Activated CD8-positive, alpha-beta T cell treated with anti-CD3 and anti-CD28 coated beads for 36 hours (primary cell): ENCODE measurements at places on chromosomes 4 and X. TPM values are rescaled to one million over a fixed set of nuclear protein-coding genes. Genes with fewer than 3 reads are reported as not detected.
A peak's percentile ranks its signal among the peaks of the same experiment; 100 is the strongest.

P2RY4 gene
- total RNA-seq = 0.27 TPM

ADD1 gene
- total RNA-seq = 149 TPM

GABRG1 gene
- total RNA-seq = not detected

TSPAN6 gene
- 0.43 TPM for total RNA-seq

IL21 gene
- total RNA-seq = 0.09 TPM

ZFP42 gene
- total RNA-seq = not detected

COMMD8 gene
- 32.8 TPM for total RNA-seq

DNA sequence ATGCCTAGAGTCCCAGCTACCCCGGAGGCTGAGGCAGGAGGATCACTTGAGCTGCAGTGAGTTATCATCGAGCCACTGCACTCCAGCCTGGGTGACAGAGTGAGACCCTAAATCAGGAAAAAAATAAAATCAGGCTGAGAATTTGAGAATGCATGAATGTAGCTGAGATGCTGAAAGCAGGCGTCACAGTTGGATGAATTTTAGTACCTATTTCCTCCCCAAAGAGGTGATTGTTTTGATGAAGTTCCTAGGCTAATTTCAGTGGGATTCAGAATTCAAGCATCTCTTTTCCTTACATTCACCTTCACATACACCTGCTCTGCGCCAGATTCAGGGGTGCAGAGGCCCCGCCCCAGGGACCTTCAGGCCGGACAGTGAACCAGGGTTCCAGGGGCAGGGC, 3.2 kb downstream of the CFAP99 start:
- H3K36me3 ChIP-seq = no peaks in the 10 kb centered on the region
- peaks cover 26% of the 10 kb centered on the region for H3K27me3 ChIP-seq
- DNase-seq = no peak
- no peak overlapping the region for H3K4me3 ChIP-seq
- H3K27ac ChIP-seq = no peak overlapping the region

DNA sequence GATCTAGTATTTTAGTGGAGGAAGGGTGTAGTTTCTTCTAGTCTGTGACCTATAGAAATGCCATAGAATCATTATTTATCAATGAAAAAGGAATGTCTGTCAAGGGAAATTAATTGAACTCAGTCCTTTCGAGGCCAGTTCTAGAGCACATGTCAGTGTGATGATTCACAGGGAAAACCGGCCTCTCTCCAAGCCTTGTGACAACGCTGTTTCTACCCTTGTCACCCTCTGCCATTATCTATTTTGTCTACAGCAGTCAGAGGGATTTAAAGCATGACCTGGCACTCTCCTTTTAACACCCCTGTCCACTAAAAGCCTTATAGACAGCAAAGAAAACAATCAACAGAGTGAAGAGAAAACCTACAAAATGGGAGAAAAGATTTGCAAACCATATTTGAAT, 119.8 kb downstream of the DRD5 start:
- no peak for DNase-seq
- H3K4me1 ChIP-seq = peaks cover 6% of the 10 kb centered on the region
- H3K27me3 ChIP-seq = peaks cover under 1% of the 10 kb centered on the region
- H3K27ac ChIP-seq = no peak overlapping the region
- no peaks in the 10 kb centered on the region for H3K36me3 ChIP-seq

DNA sequence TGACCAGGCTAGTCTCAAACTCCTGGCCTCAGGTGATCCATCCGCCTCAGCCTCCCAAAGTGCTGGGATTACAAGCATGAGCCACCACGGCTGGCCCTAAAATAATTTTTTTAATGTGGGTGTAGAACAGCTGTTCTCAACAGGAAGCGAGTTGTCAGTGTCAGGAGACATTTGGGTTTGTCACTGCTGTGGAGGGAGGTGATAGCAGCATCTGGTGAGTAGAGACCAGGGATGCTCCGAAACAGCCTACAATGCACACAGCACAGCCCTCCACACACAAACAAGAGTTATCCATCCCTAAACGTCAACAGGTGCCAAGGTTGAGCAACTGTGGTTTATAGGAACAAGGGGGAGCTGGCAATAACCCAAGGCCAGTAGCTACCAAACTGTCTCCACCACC, 243.4 kb upstream of the STS start:
- H3K27me3 ChIP-seq = no peaks in the 10 kb centered on the region
- no peak overlapping the region for H3K4me3 ChIP-seq
- H3K36me3 ChIP-seq = no peaks in the 10 kb centered on the region
- DNase-seq = no peak
- H3K4me1 ChIP-seq = no peaks in the 10 kb centered on the region
- H3K27ac ChIP-seq = no peak overlapping the region

GRCh38 chr4:26785810-26786209, 74.8 kb upstream of the STIM2 start:
- H3K27ac ChIP-seq = no peak overlapping the region
- no peak for DNase-seq
- H3K27me3 ChIP-seq = no peaks in the 10 kb centered on the region
- no peak overlapping the region for H3K4me3 ChIP-seq
- H3K36me3 ChIP-seq = peaks cover 6% of the 10 kb centered on the region

DNA sequence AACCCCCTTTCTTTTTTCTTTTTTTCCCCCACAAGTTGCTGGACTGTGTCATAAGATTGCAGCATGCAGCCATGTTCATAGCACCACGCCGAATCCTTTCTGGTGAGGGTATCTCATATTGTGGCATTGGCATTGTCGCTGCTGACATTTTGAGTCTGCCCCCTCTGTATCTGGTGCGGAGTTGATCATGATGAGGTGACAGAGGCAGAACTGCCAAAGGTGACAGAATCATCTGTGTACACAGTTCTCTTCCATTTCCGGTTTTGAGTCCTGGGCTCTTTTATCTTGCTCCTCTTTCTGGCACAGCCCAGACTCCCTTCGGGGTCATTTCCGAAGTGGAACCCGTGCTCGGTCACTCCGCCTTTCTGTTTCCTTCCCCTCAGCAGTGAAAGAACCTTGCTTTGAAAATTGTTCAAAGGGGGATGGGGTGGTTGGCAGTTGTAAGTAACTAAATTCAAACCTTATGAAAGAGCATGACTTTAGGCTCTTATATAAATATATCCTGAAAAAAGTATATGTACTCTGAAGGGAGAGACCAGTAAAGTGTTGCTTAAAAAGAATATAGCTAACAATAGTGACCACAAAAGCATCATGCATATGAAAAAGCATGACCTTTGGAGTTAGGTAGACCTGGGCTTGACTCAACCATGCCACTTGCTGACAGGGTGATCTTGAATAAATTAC, 55.0 kb upstream of the BMP2K start:
- H3K27me3 ChIP-seq = no peaks in the 10 kb centered on the region
- H3K4me1 ChIP-seq = peaks cover 22% of the 10 kb centered on the region
- peak; percentile 69 for DNase-seq
- peak overlapping the region; percentile 86 for H3K27ac ChIP-seq
- H3K36me3 ChIP-seq = no peaks in the 10 kb centered on the region
- peak overlapping the region; percentile 63 for H3K4me3 ChIP-seq

- no peaks in the 10 kb centered on the region for H3K27me3 ChIP-seq
- H3K27ac ChIP-seq = no peak overlapping the region
- no peak for DNase-seq
Observed at GRCh38 chr4:125484912-125485311, 170.2 kb downstream of the FAT4 start.

- no peaks in the 10 kb centered on the region for H3K4me1 ChIP-seq
- DNase-seq = no peak
- no peaks in the 10 kb centered on the region for H3K27me3 ChIP-seq
Observed at GRCh38 chrX:81414630-81415029, 212.7 kb downstream of the SH3BGRL start.

DNA sequence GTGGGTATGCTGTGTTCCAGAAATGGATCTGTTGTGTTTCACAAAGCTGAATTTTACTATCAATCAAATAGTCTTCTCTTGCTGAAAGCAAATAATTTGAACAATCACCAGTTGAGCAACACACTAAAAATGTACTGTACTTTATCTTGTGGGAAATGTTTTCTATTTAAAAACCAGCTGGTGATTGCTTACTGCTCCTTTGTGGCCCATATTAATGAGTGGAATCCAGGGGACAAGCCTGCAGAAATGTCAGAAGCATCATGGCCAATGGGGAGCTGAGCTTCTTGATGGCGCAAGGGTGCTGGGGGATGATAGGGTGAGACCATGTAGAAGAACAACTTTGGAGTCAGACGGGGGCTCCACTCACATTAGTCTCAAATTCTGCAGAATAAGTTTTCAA, 346.2 kb downstream of the ARHGAP10 start:
- H3K4me3 ChIP-seq = no peak overlapping the region
- no peaks in the 10 kb centered on the region for H3K27me3 ChIP-seq
- H3K27ac ChIP-seq = no peak overlapping the region
- peaks cover 71% of the 10 kb centered on the region for H3K36me3 ChIP-seq
- no peak for DNase-seq
- H3K4me1 ChIP-seq = no peaks in the 10 kb centered on the region

GRCh38 chr4:11323771-11324170, 104.9 kb downstream of the HS3ST1 start:
- no peaks in the 10 kb centered on the region for H3K4me1 ChIP-seq
- H3K27ac ChIP-seq = no peak overlapping the region
- peaks cover under 1% of the 10 kb centered on the region for H3K27me3 ChIP-seq
- H3K4me3 ChIP-seq = no peak overlapping the region
- H3K36me3 ChIP-seq = no peaks in the 10 kb centered on the region

DNA sequence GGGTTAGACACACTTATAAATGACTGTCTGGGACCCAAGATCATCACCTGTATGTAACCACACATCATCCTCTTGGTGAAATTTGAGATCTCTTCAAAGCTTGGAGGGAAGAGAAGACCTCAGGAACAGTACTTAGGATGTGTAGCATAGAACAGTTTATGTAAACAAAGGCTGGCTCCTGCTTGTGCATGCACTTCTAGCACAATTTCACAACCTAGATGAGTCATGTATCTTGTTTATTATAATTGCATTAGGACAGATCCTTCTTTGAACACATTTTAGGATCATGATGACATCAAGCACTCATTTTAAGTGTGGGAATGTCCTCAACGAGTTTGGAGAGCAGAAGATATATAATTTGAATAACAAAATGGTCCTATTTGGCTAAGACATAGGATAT, 26.3 kb upstream of the ZMAT1 start:
- H3K4me3 ChIP-seq = no peak overlapping the region
- H3K27ac ChIP-seq = no peak overlapping the region
- H3K36me3 ChIP-seq = no peaks in the 10 kb centered on the region
- DNase-seq = no peak

DNA sequence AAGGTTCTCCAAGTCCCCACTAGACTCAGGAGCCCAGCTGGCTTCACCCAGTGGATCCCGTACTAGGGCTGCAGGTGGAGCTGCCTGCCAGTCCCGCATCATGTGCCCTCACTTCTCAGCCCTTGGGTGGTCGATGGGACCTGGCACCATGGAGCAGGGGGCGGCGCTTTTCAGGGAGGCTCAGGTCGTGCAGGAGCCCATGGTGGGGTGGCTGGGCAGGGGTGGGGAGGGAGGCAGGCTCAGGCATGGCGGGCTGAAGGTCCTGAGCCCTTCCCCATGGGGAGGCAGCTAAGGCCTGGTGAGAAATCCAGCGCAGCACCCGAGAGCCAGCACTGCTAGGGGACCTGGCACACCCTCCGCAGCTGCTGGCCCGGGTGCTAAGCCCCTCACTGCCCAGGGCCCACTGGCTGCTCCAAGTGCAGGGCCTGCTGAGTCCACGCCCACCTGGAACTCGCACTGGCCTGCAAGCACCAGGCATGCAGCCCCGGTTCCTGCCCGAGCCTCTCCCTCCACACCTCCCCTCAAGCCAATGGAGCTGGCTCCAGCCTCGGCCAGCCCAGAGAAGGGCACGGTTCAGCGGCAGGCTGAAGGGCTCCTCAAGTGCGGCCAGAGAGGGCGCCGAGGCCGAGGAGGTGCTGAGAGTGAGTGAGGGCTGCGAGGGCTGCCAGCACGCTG, 72.7 kb upstream of the SLIT2 start:
- DNase-seq = no peak
- no peak overlapping the region for H3K27ac ChIP-seq
- no peak overlapping the region for H3K4me3 ChIP-seq
- no peaks in the 10 kb centered on the region for H3K36me3 ChIP-seq
- no peaks in the 10 kb centered on the region for H3K4me1 ChIP-seq
- no peaks in the 10 kb centered on the region for H3K27me3 ChIP-seq

DNA sequence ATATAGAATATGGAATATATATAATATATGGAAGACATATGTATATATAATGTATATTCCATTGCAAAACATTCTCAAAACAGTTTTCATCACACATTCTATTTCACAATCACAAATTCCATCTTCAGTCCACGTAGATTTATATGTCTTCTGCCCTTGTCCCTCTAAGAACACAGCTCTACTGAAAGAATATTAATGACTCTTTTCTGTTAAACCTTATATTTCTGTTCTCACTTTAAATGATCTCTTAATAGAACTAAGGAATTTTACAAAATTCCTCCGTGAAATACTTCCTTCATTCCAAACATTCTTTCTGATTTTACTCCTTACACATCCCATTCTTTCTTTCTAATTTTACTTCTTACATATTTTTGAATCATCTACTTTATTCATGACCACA, 1043.1 kb upstream of the PABPC4L start:
- H3K27ac ChIP-seq = no peak overlapping the region
- no peaks in the 10 kb centered on the region for H3K4me1 ChIP-seq
- no peak for DNase-seq
- H3K36me3 ChIP-seq = no peaks in the 10 kb centered on the region
- no peak overlapping the region for H3K4me3 ChIP-seq

DNA sequence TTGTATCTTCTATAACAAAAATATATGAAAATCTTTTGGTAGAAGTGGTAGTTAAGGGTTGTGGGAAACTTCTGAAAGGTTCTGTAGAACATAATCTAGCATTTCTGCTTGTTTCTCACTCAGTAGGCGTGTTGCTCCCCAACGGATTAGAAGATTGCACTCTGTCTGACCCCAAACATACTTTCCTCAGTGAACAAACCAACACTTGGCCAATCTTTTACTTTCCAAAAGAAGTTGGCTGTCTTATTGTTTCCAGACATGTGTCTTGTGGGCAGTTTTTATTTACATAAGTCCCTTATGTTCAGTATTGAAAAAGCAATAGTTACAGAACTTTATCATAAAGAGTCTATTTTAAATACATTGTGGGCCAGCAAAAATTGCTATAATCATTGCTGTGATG, 312.8 kb upstream of the EPHA5 start:
- H3K27ac ChIP-seq = no peak overlapping the region
- no peaks in the 10 kb centered on the region for H3K4me1 ChIP-seq
- H3K4me3 ChIP-seq = no peak overlapping the region
- H3K27me3 ChIP-seq = no peaks in the 10 kb centered on the region

DNA sequence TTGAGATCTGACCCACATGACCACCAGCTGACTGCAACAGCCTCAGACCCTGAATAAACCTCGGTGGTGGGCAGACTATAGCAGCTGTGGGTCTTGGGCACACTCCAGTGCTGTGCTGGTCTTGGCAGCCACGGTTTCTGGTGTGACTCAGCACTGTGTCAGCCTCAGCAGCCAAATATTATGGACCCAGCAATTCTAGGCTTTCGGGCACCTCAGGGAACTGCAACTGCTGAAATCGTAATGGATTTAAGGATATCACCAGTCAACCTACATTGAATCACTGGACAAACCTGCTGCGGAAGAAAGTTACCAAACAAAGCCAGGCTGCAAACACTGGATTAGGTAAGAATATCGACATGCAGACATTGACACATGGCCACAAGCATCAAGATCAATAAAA, 10.5 kb upstream of the UBE2NL start:
- no peaks in the 10 kb centered on the region for H3K27me3 ChIP-seq
- no peak for DNase-seq
- no peak overlapping the region for H3K27ac ChIP-seq
- H3K36me3 ChIP-seq = no peaks in the 10 kb centered on the region
- no peak overlapping the region for H3K4me3 ChIP-seq

- peak overlapping the region; percentile 99 for H3K27ac ChIP-seq
- H3K36me3 ChIP-seq = peaks cover 51% of the 10 kb centered on the region
- peaks cover 47% of the 10 kb centered on the region for H3K4me1 ChIP-seq
Observed at GRCh38 chr4:2469192-2469984, 482 bp downstream of the RNF4 start.
